Mucosa of descending colon (tissue), 3 donors: ENCODE measurements at places on chromosomes 7 and 10. TPM values are rescaled to one million over a fixed set of nuclear protein-coding genes. Genes with fewer than 3 reads are reported as not detected.

DNA sequence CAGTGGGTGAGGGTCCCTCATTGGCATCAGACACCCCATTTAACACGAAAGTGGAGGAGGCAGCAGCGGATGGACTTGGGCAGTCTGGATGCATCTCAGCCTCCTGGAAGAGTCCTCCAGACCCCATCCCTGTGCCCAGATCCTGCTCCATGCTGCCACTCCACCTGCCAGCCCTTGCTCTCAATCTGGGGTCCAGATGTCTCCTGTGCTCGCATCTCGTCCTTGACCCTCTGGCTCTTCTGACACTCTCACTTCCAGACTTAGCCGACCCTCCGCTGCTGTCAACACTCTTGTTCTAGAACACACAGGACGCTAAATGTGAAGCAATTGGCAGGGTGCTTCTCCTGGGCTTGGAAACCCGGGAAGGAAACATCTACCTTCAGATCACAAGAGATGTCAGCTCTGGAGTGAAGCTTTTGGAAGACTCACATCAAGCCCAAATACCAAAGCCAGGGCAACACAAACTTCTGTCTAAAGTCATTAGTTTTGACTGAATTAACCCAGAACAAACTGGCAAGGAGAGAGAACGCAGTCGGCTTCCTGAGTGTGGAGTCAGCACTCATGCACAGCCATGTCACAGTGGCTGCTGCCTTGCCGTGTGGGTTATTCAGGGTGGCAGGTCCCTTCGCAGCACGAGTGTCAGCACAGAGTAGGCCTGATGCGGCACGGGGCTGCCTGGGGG lies 379.1 kb downstream of the TCERG1L start:
- DNase-seq = no peak

Gene FERD3L
- not detected for total RNA-seq

- no peak for DNase-seq
Measured at GRCh38 chr7:103425177-103425576, 20.8 kb downstream of the SLC26A5 start.

Gene LRRC17
- total RNA-seq = 1.9 TPM

- DNase-seq = no peak
Measured at GRCh38 chr10:124104011-124104627, 10.7 kb upstream of the CHST15 start.

Gene PTPN20
- total RNA-seq = 6.5 TPM

GRCh38 chr7:14501436-14501835 lies 401.1 kb downstream of the DGKB start:
- no peak for DNase-seq

Gene GBX1
- not detected for total RNA-seq

DNA sequence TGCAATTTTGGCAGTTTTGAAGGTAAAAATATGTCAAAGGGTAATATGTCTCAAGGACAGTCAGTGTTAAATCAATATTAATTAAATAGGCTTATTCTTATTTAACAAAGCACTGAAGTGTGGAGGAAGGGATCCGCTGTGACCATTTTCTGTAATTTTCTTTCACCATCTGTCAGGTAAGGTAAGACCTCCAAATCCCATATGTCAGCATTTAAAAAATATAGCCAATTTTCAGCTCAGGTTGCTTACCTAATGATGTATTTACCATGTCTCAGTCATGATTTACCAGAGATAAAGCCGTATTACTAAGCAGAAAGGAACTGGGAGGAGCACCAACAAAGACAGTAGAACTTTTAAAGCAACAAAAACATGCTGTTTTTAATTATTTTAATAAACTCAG lies 683.9 kb downstream of the CCSER2 start:
- no peak for DNase-seq

DNA sequence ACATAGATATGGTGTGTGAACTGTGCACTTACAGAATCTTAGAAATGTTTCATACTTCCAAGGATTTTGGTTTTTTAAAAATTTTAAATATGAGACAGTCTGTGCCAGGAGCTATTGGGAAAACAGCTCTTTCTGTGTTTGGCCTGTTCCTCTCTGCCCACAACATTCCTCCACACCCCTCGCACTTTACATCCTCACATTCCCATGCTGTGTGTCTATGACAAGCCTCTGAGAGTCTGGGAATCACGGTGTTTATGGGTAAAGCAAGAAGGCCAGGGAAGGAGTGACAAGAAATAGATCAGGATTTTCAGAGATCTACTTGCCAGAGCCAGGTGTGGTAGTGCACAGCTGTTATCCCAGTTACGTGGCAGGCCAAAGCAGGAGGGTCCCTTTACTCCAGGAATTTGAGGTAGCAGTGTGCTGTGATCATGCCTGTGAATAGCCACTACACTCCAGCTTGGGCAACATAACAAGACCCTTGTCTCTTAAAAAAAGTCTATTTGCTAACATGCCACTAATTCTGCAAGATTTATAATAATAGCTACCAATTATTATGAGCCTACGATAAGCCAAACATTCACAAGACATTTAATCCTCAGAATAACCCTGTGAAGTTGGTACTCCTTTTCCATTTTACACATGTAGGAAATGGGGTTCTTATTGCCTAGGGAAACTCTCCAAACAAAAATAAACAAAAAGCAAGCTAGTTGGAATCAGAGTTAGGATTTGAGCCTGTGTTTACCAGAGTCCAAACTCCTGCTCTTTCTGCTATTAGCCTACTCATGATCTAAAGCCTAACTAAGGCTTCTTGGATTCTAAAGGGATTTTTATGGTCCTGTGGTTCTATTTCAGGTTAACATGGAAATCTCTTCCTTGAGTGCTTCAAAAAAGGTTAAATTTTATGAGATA lies 168.3 kb upstream of the SP8 start:
- no peak for DNase-seq

Gene VAX1
- total RNA-seq = not detected

GRCh38 chr10:71995887-71996575 lies 31.8 kb downstream of the CHST3 start:
- no peak for DNase-seq

Gene PRSS1
- total RNA-seq = not detected

DNA sequence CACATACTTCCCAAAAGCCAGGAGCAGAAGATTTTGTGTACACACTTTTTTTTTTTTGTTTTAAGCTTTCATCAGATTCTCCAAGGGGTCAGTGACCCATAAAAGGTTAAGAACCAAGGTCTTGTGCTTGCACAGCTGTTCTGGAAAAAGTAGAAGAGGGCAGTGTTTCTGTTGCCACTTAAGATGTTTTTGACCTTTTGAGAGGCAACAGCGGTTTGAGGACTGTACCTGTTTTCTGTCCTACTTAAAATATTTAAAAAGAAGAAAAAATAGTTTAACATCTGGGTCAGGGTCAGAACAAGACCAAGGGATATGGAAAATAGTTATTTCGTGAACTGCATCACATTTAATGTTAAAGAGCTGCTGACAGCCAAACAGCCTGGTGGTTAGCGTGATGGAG lies 32.9 kb downstream of the AUTS2 start:
- no peak for DNase-seq

GRCh38 chr10:43739161-43739560 lies 90.5 kb upstream of the ZNF32 start:
- DNase-seq = no peak

GRCh38 chr7:104967088-104967487 lies 46.9 kb upstream of the KMT2E start:
- DNase-seq = no peak

DNA sequence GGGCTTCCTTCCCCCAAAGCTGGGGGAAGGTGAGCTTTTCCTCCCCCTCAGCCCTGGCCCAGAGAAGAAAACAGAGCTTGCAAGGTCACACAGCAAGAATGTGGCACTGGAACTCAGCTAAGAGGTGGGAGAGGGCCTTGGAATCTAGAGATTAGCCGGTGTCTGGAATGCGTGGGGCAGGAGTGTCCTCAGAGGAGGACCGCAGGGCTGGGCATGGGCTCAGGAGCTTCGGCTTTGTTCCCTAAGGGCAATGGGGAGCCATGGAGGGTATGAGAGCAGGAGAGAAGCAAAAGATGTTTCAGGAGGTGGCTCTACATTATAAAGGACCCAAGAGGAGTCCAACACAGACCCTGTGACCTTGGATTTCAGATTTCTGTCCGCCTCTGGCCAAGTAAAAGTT lies 127.2 kb upstream of the TNRC18 start:
- no peak for DNase-seq

Gene GSDME
- total RNA-seq = 0.96 TPM

- no peak for DNase-seq
Measured at GRCh38 chr7:46565253-46566096, 644.4 kb upstream of the IGFBP3 start.

Gene TFPI2
- total RNA-seq = 0.61 TPM

DNA sequence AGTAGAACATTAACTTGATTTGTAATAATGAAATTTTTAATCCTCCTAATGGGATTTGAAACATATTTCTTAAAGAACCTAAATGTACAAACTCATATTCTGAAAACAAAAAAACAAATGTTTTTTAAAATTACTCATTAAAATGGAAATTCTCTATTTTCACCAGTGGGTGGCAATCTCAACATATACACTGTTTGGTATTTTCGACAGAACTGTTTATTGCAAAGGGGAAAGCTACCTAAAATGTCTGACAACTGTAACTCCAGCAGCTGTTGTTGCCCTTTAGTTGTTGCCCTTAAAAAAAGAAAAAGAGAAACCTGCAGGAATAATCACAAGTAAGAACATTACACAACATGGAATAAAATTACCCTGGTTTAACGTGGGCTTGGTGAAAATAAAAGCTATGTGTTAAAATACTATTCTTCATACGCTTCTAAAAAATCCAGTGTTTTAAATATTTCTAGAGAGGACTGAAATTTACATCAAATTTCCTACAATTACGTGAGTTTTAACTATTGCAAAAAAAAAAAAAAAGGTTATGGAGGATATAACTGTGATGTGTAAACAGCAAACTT lies 54.5 kb downstream of the COL1A2 start:
- no peak for DNase-seq
